ENCODE measurements at places on chromosomes 4 and X.

- no peak for DNase-seq
Measured at GRCh38 chr4:73727685-73728084, 12.7 kb upstream of the CXCL8 start.

DNA sequence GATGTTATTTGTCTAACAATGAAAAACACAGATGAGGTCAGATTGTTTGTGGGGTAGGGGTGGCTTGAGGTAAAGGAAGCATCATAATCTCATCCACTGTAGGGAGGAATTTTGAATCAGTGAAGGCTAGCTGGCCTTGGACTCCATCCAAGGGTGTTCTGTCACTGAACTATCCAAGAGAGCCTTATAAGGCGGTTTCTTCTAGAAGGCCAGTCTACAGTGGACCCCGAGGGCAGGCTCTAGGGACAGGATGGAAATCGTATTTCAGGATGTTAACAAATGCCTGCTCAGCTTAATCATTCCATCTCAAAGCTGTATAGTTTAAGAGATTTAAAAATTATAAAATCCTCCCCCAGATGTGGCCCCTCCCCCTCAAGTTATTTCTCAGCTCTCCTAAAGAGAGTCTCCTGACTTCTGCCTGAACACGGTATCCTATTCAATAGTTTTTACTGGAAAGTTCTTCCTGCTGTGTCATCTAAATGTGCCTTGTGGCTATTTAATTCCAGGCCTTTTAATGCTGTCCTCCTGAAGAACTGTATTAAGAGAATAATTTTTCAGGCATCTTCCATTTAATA, 8.0 kb downstream of the IGFBP7 start:
- DNase-seq = peak; percentile 100

DNA sequence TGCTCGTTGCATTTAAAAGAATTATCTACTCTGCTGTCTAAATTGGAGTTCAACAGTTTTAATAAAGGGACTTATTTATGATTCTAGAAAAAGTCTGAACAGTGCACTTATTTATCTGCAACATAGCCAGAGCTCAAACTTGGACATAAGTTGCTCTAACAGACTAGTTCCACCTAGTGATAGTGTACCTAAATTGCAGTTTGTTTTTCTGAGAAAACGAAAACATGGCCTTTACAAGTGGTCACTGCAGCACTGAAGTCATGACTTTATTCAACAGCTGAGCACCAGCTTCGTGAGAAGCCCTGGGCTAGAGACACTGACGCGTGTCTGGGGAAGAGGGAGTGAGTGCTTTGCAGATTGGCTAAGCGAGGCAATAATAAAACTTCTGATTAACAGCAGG, 77.3 kb upstream of the IGSF1 start:
- DNase-seq = no peak

- DNase-seq = peak; percentile 16
Measured at GRCh38 chrX:2766906-2767305, 15.1 kb downstream of the XG start.

DNA sequence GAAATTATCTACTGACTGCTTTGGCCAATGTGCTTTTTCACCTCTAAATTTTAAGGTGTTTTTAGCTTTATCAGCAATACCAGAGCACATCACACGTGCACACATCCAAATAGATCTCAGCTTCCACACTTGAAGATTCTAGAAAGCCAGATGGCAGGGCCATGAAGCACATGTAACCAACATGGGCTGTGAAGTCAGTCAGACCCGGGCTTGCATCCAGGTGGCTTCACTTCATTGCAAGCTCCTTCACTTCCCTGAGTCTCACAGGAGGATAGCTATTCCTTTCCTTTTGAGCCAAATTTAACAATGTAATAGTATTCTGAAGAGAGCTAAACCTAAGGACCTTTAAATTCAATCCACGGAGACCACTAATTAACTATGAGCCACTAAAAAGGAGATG, 86.5 kb downstream of the SH3RF1 start:
- no peak for DNase-seq

GRCh38 chr4:183544109-183544508, 39.3 kb downstream of the ING2 start:
- DNase-seq = peak; percentile 13

- peak; percentile 30 for DNase-seq
Measured at GRCh38 chrX:129961180-129962083, 21.0 kb upstream of the BCORL1 start.

- DNase-seq = no peak
Measured at GRCh38 chr4:54185866-54186265, 43.2 kb upstream of the PDGFRA start.

- peak; percentile 78 for DNase-seq
Measured at GRCh38 chrX:121876305-121876704, 828.9 kb downstream of the GLUD2 start.

DNA sequence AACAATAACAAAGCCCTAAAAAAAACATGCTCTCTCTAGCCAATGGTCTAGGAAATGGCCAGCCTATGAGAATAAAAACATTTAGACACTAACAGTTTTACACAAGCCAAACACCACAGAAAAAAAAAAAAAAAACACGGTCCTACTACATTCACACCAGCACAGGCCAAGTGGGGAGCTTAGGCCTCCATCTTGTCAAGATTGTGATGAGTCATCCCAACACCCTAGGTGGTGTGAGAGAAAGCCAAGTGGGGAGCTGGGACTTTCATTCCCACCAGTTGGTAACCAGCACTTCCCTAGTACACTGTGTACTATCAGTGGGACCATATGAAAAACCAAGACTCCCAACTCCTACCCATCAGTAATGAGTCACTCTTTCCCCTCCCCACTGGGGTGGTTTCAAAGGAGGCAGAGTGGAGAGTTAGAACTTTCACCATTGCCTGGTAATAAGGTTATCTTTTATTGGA, 95.6 kb downstream of the ADAMTS3 start:
- no peak for DNase-seq

GRCh38 chrX:105375816-105376215, 155.3 kb upstream of the TEX13A start:
- DNase-seq = peak; percentile 0

DNA sequence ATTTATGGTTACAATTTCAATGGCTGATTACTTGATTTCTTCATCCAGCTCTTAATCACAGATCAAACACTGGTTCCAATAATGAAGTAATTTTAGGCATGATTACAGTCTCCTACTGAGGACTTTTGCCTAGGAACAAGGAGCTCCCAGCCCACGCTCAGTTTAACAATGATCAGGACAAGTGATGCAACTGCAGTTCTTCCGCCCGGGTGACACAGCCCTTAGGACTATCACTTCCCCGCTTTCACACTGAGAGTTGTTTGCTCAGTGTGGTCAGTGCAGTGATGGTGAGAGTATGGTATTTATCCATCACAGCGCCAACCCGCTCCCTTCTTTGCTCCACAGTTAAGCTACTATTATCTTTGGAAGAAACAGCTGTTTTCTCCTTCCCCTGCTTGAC, 203.2 kb upstream of the MBNL3 start:
- DNase-seq = no peak

DNA sequence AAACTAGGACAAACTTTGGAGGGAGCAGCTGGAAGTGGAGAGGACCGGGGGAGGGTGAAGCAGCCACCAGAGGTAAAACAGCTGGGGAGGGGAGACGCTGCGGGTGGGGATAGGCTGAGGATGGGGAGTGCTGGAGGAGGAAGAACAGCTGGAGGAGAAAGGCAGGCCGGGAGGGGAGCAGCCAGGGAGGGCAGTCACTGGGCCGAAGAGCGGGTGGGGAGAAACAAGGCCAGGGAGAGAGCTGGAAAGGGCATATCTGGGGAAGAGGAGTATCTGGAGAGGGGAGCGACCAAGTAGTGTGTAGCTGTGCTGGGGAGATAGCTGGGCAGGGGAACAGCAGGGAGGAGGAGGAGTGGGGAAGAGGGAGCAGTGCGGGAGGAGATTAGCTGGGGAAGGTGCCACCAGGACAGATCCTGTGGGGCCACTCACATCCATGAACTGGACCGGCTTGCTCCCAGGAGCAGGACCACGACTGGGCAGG, 2.7 kb downstream of the SLC38A5 start:
- DNase-seq = no peak

DNA sequence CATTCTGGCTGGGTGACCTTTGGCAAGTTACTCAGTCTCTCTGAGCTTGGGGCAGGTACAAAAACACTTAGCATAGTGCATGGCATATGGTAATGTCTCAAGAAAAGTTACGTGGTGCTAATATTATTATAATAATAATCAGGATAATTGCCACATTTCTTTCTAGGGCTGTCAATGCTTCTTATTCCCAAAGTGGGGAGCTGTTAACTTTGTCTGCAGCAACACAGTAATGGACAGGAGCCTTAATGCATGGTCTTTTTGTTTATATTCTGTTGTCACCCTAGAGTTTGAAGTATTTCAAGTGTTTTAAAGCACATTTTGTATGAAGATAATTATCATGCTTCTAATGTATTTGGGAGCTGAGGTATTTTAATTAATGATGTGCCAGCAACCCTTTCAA, 121.8 kb downstream of the FHIP1A start:
- no peak for DNase-seq

GRCh38 chrX:123167621-123168020, 16.5 kb upstream of the GRIA3 start:
- DNase-seq = no peak

GRCh38 chrX:19702856-19703255, 184.5 kb downstream of the SH3KBP1 start:
- DNase-seq = no peak

- DNase-seq = peak; percentile 11
Measured at GRCh38 chrX:131677655-131678628, 134.1 kb downstream of the OR13H1 start.

DNA sequence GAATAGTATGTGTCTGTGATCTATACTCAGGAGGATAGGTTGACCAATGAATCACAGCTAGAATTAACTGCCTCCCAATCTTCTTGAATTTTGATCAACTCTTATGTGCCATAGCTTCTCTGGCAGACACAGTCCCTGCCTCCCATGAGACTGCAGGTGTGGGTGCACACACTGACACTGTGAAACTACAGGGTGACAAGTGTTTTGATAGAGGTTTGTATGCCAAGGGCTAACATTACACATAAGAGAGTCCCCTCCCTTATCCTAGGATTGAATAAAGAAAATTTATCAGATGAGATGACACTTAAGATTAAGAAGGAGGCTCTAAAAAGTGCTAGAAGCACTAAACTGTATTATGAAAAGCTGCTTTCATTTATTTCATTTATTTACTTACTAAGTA, 218.4 kb upstream of the BMP3 start:
- no peak for DNase-seq

DNA sequence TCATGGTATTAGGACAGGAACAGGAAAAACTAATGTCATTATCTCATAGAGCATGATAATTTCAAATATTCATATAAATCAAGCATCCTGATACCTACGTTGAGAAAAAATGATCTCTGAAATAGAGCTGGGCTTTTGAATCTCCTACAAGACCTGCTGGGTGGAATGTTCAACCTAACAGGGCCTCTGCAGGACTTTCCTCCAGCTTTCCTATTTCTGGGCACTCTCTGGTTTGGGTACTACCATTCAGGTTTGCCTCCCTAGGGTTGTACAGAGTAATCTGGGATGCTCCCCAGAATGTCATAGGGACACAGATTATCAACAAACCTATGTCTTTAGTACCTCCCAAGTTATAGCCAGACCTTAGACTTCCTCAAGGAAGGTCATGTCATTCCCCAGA, 108.9 kb downstream of the CDS1 start:
- DNase-seq = no peak

GRCh38 chr4:70632028-70632427, 3.5 kb downstream of the ENAM start:
- DNase-seq = peak; percentile 67

GRCh38 chrX:21948897-21949578, 8.5 kb downstream of the SMS start:
- no peak for DNase-seq

GRCh38 chr4:159297091-159297490, 194.2 kb downstream of the RAPGEF2 start:
- DNase-seq = peak; percentile 34

DNA sequence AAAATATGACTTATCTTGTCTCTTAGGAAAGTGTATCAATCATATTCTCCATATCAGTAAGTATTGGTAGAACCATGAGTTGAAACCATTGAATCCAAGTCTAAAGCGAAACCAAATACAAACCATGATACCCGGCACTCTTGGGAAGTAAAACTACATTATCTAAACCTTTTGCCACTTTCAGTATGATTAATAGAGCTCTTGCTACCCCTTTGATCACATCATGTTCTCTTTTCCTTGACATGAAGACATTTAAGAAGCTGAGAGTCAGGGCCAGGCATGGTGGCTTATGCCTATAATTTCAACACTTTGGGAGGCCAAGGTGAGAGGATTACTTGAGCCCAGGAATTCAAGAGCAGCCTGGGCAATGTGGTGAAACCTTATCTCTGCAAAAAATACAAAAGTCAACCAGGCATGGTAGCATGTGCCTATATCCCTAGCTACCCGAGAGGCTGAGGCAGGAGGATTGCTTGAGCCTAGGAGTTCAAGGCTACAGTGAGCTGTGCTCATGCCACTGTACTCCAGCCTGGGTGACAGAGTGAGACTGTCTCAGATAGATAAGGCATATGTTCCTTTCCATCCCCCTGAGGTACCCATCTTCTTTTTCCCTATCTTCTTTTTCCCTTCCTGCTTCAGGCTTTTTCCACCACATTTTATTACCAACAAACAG, 45.4 kb downstream of the CEP135 start:
- DNase-seq = no peak

DNA sequence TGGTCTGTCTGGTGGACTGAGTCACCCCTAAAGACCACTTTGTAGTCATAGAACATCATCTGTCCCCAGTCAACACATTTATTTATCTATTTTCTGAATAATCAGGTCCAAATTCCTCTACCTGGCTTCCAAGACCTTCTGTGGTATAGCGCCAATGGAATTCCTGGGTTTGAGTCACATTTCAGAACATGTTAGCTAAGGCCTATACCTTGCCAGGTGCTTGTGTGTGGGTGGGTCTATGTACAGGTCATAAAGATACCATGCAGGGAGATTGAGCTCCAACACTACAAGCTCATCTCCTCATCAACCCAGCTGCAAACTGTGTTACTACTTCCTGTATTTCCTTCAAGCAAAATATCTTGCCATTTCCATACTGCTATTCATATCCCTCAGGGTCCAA, 113.3 kb downstream of the TRAPPC11 start:
- DNase-seq = no peak

GRCh38 chr4:170011921-170012628, 14.1 kb downstream of the MFAP3L start:
- no peak for DNase-seq

DNA sequence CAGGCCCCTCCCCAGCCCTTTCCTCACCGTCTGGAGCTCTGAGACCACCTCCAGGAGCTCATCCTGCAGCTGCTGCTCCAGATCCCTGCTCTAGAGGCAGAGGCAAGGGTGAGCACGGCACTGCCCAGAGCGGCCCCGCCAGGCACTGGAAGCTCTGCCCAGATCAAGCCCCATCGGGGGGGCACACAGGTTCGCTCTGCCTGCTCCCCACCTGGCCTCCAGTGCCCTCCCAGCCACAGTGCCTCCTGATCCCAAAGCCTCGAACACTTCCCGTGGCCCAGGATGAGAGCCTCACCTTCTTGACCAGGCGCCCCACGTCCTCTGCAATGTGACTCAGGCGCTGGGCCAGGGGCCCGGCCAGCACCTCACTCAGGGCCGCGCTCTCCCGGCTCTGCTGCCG, 5.0 kb downstream of the ARHGAP4 start:
- no peak for DNase-seq

GRCh38 chr4:55314141-55314820, 31.8 kb upstream of the SRD5A3 start:
- no peak for DNase-seq

- no peak for DNase-seq
Measured at GRCh38 chr4:26192899-26193869, 127.6 kb upstream of the RBPJ start.

GRCh38 chr4:2786794-2787229, 6.1 kb upstream of the SH3BP2 start:
- DNase-seq = no peak
